ENCODE measurements at places on chromosomes 3 and 15.

DNA sequence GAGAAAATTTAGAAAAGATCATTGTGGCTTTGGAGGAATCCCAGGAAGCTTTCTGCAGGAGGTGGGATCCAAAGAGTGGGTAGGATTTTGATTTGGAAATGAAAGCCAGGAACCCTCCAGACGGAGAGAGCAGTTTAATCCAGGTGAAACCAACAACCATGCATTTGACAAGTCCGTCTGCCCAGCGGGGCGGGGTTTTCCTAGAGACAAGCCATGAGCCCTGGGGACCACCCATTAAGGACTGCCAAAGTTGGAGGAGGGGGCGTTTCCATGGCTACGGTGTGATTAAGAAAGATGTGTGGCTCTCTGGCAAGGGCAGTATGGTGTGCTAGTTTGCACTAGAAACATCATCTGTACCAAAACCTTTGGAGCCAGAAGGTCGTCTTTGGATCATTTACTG, 53.4 kb downstream of the SRGAP3 start:
- no peak for DNase-seq

DNA sequence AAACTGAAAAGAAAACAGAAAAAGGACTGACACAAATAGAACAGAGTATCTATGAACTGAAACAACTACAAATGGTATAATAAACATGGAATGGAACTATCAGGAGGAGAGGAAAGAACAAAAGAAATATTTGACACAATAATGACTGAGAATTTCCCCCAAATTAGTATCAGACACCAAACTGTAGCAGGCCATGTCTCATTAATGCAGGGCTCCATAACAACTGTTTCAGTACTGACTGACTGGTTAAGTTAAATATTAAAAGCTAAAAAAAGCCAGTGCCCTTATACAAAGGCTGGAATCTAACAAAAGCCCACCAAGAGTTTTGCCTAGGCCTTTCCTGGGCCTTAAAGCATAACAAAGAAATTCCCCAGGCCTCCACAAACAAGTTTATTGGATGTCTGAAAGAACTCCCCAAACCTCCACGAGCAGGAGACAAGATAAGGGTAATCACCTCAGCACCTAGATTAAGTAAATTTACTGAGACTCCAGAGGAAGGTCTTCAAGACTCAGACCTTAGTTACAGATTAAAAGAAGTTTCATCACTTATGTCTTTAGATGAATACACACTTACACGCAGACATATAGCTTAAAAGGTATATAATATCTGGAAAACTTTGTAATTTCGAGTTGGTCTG, 45.7 kb downstream of the KPNA1 start:
- no peak for DNase-seq

GRCh38 chr3:156603379-156604017, 48.6 kb upstream of the SSR3 start:
- DNase-seq = no peak

DNA sequence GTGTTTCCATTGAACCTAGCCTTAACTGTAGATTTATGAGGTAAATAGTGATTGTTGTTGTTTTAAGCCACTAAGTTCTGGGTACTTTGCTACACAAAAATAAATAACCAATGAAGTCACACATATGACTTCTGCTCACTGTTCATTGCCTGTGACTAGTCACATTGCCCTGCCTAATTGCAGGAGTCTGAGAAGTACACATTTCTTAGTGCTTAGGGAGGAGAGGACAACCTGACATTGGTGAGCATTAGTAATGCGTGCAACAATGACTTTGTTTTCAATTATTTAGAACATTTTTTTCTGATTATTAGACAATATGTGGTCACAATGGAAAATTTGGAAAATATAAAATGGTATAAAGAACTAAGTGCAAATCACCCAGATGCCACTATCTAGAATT, 133.2 kb upstream of the DAZL start:
- no peak for DNase-seq

DNA sequence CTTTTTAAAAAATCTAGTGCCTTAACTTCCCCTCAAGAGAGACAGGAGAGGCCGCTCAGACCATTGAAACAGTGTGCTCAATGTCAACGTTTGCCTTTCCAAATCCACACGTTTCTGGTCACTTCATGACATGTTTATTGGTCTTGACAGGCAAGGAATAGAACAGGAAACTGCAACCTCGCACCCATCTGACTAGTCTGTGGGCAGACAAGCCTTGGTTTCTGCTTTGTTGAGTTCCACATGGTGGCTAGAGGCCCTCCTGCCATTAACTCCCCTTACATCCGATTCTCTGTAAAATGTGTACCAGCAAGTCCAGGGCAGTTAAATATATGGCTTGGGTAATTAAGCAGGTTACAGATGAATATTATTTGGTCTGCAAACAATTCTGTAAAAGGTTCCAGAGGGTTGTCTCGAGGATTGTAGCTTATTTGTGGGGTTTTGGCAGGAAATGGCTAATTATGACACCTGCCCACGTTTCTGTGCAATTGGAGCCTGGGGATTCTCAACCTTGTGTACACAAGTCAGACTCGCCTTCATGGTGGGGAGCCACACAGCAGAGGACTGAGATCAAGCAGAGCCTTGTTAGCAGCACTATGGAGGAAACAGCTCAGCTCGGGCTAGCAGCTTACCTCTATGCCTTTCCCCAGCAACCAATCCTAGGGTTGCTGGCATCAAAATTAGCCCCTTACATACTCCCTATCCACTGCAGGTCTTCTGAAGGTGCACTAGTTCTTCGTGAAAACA, 317.5 kb upstream of the IGF1R start:
- peak; percentile 86 for DNase-seq
